DMS153 (cell line): ENCODE measurements at places on chromosomes 5 and 9.
A peak's percentile ranks its signal among the peaks of the same experiment; 100 is the strongest.

DNA sequence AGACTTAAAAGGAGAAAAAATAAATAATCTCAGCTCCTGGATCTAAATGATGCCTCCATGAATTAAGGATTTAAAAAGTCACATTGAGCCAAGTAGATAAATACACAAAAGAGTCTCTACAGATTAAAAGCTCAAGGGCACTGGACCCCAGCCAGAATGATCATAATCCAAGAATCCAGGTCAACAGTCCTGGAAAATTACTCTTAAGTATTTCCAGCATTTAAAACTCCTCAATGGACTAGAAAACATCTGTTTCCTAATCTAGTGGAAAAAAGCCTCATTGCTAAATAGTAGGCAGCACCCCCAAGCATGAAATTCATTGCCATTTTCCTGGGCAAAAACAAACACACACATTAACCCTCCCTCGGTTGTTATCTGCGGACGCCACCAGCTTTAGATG is 96.8 kb downstream of the FRMD3 start:
- DNase-seq, result no peak

- no peak for DNase-seq
Observed at GRCh38 chr9:113989714-113990569, 88.2 kb downstream of the AMBP start.

GRCh38 chr9:15160673-15161072 is 146.3 kb downstream of the TTC39B start:
- no peak for DNase-seq

GRCh38 chr9:116589392-116590354 is 97.4 kb upstream of the TRIM32 start:
- no peak for DNase-seq

DNA sequence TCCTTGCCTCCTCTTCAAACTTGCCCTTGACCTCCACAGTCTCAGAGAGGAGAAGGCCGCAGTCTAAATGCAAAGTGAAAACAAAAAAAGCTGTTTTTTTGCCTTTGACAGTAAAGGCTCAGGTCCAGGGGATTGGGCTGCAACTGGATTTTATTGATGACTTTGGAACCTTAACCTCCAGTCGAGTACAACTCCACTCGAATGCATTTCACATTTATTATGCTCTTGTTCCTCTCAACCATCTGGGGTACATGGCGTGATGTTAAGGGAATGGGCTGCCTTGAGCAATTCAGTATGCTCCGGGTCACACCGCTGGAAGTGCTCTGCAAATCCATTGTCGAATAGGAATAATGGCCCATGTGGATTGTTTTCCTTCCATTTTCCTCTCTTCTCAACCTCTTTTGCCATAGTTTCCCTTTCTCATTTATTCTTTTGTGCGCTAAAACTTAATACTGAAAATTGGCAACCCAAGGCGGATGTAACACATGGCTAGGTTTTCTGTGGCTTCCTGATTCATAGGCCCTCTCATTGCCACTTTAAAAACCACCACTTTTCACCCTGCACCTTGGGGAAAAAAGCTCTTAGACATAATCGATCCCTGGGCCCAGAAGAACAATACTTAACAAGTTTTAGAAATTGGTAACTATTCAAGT is 34.3 kb downstream of the ITK start:
- no peak for DNase-seq

DNA sequence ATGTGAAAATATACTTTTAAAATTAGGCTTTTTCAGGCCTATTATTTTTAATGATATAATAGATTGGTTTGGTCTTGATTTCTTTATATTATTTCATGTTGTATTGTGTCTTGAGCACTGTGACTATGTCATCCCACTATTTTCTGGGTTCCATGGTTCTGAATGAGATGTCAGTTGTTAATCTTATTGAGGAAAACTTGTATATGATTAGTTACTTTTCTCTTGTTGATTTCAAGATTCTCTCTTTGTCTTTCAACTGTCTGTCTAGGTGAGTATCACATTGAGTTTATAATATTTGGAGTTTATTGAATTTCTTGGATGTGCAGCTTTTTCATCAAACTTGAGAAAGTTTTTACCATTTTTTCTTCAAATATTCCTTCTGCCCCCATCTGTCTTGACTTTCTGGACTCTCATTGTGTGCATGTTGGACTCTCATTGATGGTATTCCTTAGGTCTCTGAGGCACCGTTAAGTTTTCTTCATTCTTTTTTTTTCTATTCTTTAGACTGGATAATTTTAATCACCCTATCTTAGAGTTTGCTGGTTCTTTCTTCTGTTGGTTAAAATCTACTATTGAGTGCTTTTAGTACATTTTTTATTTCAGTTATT is 175.8 kb downstream of the TMEM167A start:
- no peak for DNase-seq

- DNase-seq, result peak; percentile 33
Observed at GRCh38 chr5:321230-321725, at the start of gene AHRR. Gene AHRR, plus strand, starts transcription at chr5:321714. Its CDS starts 22,189 bp downstream, at chr5:343903.

DNA sequence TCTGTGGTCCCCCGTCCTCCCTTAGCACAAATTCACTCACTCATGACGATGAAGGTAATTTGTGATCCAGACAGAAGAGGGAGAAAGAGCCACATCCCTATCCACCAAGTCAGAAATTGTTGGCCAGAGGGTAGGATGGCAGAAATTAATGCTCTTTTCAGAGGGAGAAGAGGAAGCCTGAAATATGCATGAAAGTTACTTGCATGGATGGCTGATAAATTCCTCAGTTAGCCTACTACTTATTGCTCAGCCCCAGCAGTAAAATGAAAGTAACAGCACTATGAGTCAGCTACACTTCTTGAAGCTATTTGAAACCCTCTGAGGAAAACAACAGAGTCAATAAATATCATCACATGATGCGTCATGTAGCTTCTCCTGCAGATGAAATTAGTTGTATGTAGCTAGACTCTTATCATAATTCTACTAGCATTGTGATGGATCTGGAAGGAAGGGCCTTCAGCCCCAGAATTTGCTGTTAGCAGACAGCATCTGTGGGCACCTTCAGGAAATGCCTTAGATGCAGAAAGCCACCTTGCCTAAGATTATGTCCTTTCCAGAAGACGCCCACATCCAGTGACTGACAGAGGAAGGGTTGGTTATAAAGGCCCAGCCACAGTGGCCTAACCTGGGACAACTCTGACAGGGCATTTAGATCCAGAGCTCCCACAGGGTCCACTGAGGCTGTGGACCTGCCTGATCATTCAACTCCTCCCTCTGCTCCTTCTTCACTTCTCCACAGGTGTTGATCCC is 81.2 kb upstream of the CCDC112 start:
- DNase-seq, result no peak

- DNase-seq, result no peak
Observed at GRCh38 chr5:171601266-171601881, 181.9 kb downstream of the FGF18 start.

DNA sequence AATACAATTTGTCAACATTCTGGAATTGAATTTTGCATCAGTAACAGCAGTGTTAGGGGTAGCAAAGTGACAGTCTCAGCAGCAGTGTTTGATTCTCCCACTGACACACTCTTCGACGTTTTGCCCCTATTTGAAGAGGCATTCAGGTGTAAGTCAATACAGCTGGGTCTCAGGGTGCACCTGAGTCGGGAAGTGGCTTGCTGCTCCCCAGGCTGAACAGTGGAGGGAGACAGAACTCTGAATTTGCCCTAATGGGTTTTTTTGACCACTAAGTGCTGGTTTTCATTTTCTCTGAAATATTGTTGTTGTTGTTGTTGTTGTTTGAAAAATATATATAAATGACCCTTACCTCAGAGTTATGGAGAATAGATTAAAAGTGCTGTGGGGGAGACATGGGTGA is 223.2 kb downstream of the TLR4 start:
- no peak for DNase-seq

GRCh38 chr9:75653335-75653734 is 237.1 kb upstream of the PCSK5 start:
- DNase-seq, result no peak

DNA sequence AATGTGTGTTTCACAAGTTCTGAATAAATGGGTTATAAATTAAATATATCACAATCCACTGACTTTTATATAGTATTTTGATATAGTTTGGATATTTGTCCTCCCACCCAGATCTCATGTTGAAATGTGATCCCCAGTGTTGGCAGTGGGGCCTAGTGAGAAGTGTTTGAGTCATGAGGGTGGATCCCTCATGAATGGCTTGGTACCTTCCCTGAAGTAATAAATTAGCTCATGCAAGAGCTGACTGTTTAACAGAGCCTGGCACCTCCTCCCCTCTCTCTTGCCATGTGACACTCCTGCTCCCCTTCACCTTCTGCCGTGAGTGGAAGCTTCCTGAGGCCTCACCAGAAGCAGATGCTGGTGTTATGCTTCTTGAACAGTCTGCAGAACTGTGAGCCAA is 127.9 kb upstream of the PALM2AKAP2 start:
- DNase-seq, result no peak

GRCh38 chr9:133906932-133907910 is 84.9 kb downstream of the VAV2 start:
- no peak for DNase-seq

- peak; percentile 65 for DNase-seq
Observed at GRCh38 chr9:100669968-100670367, 92.1 kb downstream of the CAVIN4 start.

- DNase-seq, result no peak
Observed at GRCh38 chr5:176817841-176818377, 7.5 kb downstream of the UNC5A start.

- DNase-seq, result no peak
Observed at GRCh38 chr5:95908799-95909198, 52.9 kb downstream of the ELL2 start.

GRCh38 chr9:13896047-13896446 is 417.9 kb downstream of the NFIB start:
- DNase-seq, result no peak

DNA sequence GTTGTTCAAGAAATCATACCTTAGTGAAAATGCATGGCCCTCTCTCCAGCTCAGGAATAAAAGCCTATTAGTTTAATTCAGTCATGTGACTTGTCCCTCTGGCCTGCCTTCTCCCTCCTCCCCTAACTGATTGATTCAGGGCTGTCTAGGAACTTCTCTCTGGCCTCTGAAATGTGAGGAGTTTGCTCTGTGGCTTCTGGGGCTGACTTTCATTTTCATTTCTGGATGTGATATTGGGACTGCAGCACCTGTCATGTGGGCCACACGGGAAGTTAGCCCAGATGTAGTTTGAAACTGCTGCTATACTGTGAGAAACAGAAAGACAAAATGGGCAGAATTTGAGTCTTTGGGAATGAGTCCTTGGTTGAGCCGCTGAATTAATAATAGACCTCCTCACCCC is 44.8 kb downstream of the PARP8 start:
- DNase-seq, result no peak

GRCh38 chr5:172149073-172149472 is 39.0 kb downstream of the STK10 start:
- no peak for DNase-seq

DNA sequence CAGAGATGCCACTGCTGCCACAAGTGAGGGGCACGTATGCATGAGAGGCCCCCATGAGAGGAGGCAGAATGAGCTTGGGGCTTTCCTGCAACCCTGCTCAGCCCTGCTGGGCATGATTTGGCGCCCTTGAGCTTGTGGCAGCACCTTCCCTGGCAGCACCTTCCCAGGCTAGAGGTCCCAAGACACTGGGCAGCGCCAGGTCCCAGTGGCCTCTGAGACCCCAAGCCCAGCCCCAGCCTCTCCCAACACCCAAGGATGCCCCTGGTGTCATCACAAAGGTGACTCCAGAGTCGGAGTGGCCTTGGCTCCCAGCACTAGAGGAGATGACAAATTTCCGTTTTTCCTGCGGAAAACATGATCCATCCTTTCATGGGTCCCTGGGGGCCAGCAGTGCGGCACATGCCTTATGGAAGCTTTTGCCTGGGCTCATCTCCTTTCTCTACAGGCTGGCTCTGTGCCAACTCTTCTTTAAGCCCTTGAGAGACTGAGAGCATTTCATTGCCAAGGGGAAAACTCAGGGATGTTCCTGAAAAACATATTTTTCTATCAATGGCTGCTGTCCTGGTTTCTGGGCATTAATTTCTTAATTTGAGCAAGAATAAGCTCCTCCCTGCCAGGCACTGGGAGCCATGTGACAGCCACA is 77.1 kb upstream of the ADAMTS2 start:
- no peak for DNase-seq

DNA sequence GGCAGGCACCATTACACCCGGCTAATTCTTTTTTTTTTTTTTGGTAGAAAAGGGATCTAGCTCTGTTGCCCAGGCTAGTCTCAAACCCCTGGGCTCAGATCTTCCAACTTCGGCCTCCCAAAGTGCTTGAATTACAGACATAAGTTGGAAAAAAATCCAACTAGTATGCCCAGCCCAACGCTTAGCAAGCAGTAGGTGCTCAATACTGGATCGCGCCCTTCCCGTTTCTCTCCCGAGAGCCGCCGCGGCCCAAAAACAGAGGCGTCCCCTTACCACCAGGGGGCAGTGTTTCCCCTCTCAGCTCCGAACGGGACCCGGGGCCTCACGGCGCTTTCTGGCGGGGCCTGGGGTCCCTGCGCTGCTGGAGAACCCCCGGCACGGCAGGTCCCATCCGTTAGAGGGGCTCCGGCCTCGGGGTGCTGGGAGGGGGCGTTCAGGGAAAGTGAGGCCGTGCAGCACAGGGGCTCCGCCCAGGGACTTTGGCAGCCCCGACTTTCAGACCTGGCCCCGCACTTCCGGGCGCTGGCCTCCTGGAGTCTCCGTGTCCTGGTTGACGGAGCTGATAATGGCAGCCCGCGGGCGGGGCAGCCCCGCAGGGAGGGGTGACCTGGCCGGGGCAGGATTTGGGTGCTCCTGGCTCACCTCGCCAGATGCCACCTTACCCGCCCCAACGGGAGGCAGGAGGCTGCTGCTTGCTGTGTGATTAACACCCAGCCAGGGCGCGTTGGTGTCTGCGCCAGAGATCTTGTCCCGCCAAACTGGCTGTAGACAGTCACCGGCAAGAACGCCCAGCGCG is 15.2 kb downstream of the PTGES start:
- peak; percentile 54 for DNase-seq
